ENCODE measurements at places on chromosomes 13 and 19.

GRCh38 chr13:114237415-114238112 is 2.9 kb downstream of the CDC16 start:
- no peak for DNase-seq

- no peak for DNase-seq
Observed at GRCh38 chr13:97114651-97115050, 107.5 kb upstream of the MBNL2 start.

DNA sequence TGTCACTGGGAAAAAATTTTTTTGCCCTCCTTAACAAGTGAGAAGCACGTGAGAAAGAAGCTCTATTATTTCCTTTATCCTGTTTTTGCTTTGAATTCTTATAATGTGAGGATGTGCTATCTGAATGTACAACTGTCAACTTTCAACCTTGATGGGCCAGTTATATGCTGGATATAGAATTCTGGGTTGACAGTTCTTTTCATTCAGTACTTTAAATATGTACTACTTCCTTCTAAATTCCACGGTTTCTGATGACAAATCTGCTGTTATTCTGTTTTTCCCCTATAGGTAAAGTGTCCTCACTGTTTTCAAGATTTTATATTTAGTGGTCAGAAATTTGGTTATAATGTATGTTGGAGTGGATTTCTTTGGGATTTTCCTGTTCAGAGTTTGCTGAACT is 29.9 kb downstream of the ZDHHC20 start:
- DNase-seq: no peak

- no peak for DNase-seq
Observed at GRCh38 chr19:581399-582111, 8.1 kb upstream of the HCN2 start.

GRCh38 chr13:99658261-99658991 is 157.2 kb downstream of the TM9SF2 start:
- peak; percentile 57 for DNase-seq

GRCh38 chr13:23758798-23759527 is 130.2 kb downstream of the MIPEP start:
- DNase-seq: no peak

GRCh38 chr13:34822650-34823049 is 119.4 kb upstream of the NBEA start:
- no peak for DNase-seq

DNA sequence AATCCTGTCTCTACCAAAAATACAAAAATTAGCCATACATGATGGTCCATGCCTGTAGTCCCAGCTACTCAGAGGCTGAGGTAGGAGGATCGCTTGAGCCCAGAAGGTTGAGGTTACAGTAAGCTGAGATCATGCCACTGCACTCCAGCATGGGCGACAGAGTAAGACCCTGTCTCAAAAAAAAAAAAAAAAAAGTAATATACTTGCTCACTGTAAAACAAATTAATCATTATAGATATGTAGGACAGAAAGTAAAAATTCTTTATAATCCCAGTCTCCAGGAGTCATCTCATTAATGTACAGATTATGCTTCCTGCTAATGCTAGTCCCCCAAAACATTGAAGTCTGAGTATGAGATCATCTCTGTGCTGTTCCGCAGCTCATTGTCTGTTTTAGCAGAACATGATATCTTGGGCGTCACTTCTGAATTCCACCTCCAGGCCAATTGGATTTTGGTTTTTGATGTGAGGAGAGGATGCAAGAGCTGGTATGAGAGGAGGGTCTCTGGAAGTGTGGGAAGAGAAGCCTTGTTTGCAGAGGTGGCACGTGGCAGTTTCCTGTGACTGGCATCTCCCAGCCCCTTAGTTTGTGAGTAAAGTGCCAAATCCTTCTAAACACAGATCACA is 75.4 kb upstream of the NPAS1 start:
- DNase-seq: no peak

DNA sequence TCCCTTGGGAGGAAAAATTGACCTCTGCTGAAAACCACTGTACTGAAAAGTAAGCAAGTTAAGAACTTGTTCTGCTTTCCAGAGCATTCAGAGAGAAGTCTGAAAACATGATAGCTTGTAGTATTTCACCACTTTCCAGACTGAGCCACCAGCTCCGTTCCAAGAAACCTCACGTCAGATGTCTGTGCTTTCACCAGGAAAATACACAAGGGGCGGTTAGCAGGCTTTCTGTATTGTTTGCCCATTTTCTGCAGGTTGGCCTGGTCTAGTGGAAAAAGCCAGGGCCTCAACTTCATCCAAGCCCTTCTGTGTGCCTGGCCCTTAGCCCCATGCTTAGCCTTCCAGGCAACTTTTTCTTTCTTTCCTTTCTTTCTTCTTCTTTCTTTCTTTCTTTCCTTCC is 36.4 kb downstream of the RXFP2 start:
- no peak for DNase-seq

DNA sequence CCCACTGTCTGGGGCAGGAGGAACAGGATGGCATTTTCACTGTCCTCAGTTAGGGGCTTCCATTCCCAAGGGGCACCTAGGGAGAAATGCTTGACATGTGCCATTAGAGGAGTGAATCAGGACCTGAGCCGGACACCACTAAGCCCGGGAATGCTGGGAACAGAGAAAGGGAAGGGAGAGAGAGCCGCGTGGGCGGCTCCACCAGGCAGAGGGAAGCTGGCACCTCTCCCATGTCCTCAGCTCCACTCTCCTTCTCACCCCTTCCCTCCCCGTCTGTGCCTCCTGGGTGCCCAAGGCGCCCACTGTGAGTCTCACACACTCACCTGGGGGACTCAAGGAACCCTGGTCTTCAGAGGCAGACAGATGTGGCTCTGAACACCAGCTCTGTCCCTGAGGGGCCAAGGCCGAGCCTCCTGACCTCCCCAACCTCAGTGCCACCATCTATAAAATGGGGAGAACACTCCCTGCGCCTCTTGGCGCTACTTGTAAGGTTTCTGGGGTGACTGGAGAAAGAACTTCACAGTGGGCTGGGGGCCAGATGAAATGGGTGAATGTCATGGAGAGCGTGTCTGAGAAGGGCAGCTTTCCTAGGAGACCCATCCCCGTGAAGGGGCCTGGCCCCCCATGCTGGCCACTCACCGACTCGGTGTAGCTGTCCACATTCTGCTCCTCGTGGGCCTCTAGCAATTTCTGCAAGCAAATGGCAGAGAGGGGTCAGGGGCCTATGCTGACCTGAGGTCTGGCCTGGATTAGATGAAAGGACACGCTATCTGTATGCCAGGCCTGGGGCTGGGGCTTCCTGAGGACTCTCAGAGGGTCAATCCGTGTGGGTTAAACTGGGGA is 5.3 kb upstream of the KPTN start:
- no peak for DNase-seq

DNA sequence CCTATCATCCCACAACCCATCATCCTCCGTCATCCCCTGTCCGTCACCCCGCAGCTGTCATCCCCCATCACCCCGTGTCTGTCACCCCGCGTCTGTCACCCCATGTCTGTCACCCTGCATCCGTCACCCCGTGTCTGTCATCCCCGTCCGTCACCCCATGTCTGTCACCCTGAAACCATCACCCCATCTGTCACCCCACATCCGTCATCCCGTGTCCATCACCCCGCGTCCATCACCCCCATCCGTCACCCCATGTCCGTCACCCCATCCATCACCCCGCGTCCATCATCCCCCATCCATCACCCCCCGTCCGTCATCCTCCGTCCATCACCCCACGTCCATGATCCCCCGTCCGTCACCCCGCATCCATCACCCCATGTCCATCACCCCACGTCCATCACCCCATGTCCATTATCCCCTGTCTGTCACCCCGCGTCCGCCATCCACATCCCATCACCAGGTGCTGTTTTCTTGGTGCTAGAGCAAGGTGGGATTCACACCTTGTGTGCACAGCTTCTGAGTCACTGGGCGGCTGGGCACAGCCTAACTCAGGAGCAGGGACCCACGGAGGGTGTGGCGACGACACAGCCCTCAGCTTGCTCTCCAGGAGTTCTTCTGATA is 24.2 kb downstream of the RASA3 start:
- no peak for DNase-seq

GRCh38 chr19:14181906-14182305 is 24.1 kb downstream of the ADGRL1 start:
- DNase-seq: no peak

- DNase-seq: no peak
Observed at GRCh38 chr13:111368091-111368490, 47.6 kb downstream of the TEX29 start.

DNA sequence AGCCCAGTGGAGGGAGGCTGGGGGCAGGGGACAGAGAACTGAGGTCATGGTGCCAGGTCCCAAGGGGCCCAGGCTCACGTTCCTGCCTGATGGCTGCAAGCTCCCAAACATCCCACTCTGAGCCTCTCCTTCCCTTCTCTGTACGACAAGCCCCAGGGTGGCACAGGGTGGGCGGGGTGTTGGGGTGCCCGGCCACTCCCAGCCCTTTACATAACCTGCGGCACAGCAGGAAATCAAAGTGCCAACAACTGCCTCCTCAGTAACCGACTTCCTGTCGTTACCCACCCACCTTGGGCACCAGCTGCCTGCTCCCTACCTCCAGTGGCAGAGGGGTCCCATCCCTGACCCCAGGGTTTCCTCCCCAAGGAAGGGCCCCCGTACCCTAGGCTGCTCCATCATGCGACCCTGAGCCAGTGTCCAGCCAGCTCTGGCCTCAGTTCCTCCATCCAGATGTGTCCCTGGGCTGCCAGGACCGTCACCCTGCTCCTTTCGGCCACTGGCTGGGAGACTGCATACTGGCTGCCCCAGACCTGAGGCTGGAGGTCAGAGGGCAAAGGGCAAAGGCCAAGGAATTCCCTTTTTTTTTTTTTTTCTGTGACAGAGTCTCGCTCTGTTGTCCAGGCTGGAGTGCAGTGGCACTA is 27.7 kb upstream of the NFIC start:
- no peak for DNase-seq

- DNase-seq: no peak
Observed at GRCh38 chr13:30607908-30608307, 9.8 kb upstream of the USPL1 start.

GRCh38 chr19:49442771-49443365 is 1.5 kb upstream of the SLC17A7 start:
- peak; percentile 65 for DNase-seq

DNA sequence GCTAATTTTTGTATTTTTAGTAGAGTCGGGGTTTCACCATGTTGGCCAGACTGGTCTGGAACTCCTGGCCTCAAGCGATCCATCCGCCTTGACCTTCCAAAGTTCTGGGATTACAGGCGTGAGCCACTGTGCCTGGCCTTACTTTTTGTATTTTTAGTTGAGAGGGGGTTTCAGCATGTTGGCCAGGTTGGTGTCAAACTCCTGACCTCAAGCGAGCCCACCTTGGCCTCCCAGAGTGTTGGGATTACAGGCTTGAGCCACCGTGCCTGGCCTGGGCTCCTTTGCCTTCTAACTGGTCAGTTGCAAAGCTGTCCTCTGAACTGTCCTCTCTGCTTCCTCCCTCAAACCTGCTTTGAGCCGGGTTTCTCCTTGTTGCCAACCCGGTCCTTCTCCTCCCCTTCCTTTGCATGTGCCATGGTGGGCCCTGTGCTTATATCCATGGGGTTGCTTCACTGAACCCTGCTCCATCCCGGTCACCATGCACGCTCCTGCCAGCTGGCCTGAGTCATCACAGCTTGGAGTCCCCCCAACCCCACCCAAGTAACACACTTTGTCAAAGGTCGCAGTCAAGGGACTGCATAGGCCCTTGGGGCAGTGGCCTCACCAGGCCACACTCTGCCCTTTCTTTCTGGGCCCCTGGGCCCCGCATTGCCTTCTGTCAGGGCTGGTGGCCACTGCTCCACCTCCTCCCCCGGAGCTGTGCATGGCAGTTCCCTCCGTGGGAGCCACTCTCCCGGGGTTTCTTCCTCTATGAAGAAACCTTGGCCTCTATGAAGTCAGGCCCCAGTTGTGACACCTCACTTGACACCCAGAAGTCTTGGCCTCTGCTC is 21.2 kb downstream of the WTIP start:
- DNase-seq: no peak

GRCh38 chr13:21825186-21825585 is 154.3 kb downstream of the FGF9 start:
- no peak for DNase-seq

GRCh38 chr13:50979187-50979586 is 69.6 kb downstream of the RNASEH2B start:
- no peak for DNase-seq

GRCh38 chr19:42246143-42246921 is 3.9 kb upstream of the GSK3A start:
- DNase-seq: peak; percentile 55

DNA sequence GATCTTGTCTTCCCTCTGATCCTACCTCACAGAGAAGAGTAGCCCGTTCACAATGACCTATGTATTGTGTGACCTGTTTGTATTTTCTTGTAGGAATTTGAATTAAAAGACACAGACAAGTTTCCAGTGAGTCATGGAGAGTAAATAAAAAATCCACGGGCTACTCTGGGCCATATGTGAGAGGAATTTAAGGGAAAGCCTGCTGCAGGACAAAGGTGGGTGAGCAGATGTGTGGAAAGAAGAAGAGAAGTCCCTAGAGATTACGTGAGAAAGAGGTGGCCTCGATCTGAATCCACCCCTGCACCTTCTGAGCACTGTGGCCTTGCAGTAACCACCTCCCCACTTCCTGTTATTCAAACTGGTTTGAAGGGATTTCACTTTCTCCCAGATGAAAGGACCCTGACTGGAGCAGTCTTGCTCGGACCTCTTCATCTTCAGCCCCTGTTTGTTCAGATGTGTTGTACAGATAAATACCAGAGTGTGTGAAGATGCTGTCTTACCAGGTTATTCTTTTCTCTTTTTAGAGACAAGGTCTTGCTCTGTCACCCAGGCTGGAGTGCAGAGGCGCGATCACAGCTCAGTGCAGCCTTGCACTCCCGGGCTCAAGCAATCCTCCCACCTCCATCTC is 205.4 kb downstream of the PDS5B start:
- DNase-seq: no peak

GRCh38 chr13:113783966-113784644 is 25.1 kb downstream of the TMEM255B start:
- no peak for DNase-seq

DNA sequence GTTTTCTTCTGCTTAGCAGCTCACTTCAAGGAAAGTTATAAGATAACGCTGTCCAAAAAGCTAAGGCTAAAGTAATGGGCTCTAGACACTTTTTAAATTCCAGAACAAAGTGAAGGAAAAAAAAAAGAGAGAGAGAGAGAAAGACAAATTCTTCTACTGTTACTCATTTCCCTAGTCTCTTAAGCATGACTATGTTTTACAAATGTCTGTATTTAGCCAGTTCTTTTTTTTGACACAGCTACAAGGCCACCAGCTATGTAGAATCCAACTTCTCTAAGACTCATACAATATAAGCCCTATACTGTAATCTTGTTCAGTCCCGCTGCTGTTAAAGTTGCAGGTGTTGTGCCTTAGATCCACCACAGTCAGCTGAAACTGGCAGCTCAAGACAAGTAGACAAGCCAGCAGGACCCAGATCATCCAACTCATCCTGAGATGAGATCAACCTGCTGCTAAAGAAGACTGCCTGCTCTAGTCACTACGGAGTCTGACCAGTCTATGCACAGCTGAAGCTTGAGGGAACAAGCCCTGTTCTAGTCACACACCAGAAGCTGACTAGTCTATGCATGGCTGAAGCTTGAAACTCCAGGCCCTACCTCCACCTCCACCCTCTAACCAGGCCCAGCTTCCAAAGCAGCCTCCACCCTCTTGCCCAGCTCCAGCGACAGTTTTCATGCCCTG is 10.3 kb upstream of the ZNF83 start:
- no peak for DNase-seq

- no peak for DNase-seq
Observed at GRCh38 chr13:114099918-114100445, 32.4 kb downstream of the RASA3 start.

GRCh38 chr19:18672606-18673337 is 10.7 kb upstream of the CRTC1 start:
- no peak for DNase-seq

GRCh38 chr13:34031610-34032009 is 213.7 kb downstream of the RFC3 start:
- no peak for DNase-seq

- no peak for DNase-seq
Observed at GRCh38 chr13:50714891-50715290, 128.6 kb downstream of the DLEU7 start.
